ENCODE measurements at places on chromosomes 2 and 18.

DNA sequence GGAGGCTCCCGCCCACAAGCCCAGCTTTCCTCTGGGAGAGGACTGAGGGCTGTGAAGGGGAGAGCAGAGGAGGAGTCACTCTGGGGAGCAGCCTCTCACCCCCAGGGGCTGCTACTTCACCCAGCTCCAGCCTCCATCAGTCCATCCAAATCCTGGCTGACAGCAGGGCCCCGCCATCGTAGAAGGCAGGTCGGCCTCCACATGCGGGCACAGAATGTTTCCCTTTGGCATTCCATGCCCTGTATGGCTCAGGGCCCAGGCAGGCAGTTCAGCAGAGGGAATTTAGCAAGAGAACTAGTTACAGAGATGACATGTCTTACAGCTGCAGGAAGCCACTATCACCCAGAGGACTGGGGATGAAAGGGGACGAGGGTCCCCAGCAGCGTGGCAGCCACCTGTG is 6.4 kb upstream of the ODC1 start:
- no peak for DNase-seq

- no peak for DNase-seq
Measured at GRCh38 chr2:107693604-107694003, 133.1 kb upstream of the RGPD4 start.

- DNase-seq = no peak
Measured at GRCh38 chr2:202848813-202849212, 22.8 kb downstream of the ICA1L start.

DNA sequence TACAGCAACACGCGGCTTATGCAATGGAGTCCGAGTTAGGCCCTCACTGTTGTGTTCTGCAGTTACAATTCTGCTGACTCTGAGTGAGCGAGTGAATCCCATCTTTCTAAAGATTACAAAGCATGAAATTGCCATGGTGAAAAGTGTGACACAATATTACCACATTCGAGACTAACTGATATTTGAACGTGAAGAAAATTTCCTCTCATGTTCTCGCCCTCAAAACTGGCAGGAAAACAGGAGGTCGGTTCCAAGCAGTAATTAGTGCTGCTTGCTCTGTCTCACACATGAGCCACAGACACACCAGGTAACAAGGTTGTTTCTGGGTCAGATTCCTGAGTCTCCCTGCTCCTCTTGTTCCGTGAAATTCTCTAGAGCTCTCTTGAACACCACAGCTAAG is 93.7 kb upstream of the RIOK3 start:
- DNase-seq = no peak

DNA sequence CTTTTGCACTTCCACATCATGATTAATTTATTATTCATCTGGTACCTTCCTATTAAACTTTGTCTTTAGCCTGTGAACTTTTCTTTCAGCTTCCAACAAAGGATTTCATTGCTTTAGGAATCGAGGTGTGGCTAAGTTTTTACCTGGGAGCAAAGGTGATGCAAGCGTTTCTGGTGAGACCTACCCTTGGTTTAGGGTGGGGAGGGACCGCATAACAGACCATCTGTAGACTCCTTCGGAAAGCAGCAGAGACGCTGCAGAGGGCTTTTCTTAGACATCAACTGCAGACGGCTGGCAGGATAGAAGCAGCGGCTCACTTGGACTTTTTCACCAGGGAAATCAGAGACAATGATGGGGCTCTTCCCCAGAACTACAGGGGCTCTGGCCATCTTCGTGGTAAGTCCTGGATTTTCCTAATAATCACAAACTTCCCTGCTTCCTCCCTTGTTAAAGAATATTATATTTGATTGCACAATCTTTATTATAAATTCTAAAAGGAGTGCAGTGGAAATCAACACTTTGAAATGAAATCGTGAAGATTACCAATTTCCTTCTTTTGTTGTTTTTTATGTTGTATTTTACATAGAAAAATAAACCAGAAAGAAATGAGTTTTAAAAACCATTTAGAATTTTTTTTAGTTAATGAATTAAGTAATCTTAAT is at the start of gene DSG3:
DSG3 (plus strand) TSS at position 212 of the 662 bp plus-strand sequence; CDS start at position 349, 137 bp downstream.
- DNase-seq = no peak

DNA sequence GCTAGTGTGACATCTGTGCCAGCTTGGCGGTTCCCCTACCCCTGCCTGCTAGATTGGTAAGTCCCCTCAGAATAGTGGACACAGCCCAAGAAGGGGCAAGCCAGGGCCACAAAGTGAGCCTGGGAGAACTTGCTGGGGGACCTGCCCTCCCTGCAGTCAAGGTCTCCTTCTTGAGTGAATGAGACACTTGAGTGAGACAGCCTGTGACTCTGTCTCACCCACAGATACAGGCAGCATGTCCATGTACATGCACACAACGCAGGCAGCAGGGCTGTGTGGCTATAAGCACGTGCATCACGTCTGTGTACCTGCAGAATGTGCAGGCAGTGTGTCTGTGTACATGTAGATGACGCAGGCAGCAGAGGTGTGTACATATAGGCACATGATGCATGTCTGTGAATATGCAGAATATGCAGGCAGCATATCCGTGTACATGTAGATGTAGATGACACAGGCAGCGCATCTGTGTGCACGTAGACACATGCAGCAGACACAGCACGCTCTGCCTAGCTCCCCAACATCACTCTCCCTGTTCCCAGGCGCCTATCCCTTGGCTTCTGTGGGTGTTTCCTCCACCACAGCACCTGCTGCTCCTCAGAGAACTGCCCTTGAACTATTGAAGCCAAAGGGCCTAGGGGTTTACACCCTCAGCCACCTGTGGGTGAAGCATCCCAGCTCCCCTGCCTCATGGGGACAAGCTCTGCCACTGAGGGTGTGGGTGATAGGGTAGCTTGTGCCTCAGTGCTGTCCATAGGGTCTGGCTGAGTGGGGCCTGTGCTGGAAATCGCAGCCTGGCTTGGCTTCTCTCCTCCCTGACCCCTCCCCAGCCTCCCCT is 147.2 kb upstream of the TWIST2 start:
- no peak for DNase-seq

DNA sequence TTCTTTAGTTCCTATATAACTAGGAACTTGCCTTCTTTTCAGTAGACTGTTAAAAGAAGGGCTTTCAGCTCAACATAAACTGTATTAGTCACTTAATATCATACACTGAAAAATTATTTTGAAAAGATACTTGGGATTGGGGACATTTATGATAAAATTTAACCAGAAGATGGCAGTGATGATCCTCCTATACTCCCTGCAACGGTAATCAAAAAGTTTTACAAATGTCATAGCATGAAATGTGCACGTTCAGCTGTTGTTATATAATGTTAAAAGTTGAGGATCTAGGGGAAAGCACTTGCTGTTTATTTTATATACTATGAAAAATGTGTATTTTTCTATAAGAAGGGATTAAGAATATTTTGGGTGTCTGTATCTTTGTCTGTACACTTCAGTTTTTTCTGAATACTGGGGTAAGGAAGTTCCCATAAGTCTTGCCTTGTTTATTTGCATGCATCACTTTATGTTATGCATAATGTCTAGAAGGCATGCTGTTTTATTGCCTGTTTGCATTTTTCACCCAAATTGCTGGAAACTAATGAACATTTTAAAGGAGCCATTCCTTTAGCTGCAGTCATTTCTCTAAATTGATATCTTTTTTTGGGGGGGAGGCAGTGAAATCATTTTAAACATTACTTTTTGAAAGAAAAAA is 19.0 kb downstream of the DYNC1I2 start:
- no peak for DNase-seq

DNA sequence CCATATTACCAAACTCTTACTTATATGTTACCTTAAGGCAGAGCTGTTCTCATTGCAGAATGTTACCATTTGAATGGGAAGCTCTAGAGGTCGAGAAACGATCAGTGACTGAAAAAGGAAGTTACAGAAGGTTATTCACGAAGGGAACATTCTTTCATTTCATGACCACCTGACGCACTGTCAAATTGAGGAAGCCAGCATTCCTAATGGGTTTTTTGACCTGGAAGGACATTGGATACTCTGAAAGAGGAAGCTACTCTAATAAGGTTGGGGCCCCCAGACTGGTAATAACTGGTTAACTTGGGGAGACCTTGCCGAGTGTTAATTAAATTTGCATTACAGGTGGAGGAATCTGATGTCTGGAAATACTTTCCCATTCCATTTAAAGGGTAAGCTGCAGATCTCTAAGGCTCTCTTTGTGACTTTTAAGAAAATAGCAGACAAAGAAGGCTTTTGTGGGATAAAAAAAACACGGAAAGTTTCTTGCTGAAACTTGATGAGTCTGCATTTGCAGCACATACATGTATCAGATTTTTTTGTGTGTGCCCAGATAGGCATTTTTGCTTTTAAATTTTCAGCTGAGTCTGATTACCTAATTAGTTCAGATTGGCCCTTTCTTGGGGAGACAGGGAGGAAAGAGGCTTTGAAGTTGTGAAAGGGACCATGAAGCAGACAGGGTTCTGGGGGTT is 137.1 kb downstream of the LTBP1 start:
- DNase-seq = no peak

GRCh38 chr2:220552790-220553535 is 925.5 kb downstream of the SLC4A3 start:
- DNase-seq = no peak

DNA sequence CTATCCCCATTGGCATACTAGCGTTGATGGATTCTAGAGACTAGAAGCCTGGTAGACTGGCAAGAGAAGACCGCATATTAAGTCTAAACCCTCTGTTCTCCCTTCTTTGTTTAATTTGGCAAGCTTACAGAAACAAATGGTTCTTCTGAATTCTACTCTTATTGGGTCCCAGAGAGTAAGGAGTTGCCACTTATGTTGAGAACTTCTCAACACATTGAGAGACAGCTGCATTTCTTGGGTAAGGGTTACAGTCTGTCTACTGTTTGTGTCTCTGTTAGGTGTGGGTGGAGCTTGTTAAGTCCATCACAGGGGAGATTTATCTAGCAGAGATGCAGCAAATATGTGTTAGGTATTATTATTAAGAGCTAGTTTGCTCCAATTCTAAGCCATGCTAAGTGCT is 435.8 kb upstream of the MEIS1 start:
- peak; percentile 1 for DNase-seq

DNA sequence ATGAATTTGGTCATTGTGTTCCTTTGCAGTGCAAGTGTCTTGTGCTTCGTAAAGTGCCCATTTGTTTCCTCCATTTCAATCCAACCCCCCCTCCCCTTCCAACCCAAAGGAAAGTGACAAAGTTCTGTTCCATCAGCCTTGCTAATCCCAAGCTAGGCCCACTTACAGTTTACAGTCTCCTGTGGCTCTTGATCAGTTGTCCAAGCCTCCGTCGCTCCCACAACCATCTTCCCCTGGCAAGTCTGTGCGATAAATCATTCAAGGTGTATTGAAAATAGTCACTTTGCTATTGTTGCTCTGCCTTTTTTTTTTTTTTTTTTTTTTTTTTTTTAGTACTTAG is 6.5 kb downstream of the POU3F3 start:
- peak; percentile 76 for DNase-seq

DNA sequence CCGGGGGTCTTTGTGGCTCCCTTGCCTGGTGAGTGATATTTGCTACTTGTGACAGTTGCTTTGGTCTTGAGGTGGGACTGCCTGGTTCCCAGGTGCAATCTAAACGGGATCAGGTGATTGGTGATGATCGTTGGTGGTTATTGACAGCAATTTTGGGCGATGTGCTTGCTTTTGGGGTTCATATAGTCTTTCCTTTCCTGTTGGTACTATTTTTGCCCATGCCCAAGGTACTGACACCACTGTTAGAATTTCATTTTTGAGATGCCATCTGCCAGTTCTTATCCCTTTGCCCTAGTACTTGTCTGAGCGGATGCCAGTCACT is 573 bp downstream of the WDR7 start:
- peak; percentile 35 for DNase-seq

DNA sequence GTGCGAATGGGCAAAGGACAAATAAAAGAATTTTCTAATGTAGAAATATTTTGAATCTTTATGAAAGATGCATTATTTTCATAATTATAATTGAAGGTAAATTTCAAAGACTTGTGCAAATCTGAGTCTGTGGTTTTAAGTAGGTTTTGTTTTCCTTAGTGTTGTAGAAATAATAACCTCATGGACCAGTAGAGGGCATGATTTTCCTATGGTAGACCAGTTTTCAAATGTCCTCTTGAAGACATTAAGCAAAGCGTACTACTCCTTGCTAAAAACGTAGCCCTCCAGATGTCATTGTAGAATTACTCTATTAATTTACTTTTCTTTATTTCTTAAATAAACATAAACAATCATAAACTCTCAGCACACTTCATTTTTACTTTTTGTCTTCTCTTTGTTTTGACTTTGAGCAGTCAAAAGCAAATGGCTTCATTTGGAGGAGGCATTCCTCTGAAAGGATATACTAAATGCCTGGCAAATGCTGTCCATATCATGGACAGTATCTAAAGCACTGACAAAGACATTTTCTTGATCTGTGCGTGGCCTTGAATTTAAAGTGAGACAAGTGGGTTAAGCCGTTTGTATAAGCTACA is 85.8 kb upstream of the FAM237A start:
- DNase-seq = peak; percentile 11

DNA sequence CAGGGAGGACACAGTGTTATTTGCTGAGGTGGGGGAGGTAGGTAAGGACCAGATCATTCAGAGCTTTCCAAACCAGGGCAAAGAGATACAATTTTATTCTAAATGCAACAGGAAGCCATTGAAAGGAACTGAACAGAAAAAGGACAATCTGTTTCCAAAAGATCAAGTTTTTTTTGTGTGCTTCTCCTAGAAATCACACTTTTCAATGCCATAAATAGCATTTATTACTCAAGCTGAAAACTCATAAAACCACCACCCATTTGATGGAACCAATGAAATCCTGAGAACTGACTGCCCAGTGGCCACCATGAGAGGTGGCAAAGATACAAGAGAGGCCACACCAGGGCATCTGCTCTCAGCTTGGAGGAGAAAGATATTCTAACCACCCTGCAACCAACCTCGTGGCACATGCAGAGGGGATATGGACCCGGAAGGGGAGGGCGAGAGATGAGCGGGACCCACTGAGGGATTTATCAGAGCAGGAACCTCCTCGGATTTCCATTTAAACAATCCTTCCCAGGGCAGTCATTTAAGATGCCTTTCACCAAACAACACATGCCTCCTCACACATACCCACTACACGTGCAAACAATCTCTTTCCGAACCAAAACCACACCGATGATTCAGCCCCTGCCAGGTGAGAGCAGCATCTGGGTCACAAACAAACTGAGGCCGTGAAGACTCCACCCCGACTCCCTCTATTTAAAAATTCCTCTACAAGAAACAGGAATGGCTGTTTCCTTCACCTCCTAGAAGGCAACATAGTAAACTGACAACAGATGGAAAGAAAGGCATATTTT is 8.8 kb downstream of the CYB5A start:
- no peak for DNase-seq

GRCh38 chr2:25161055-25161781 is 7.2 kb downstream of the POMC start:
- DNase-seq = no peak

GRCh38 chr2:53036196-53036595 is 731.4 kb upstream of the CHAC2 start:
- no peak for DNase-seq

DNA sequence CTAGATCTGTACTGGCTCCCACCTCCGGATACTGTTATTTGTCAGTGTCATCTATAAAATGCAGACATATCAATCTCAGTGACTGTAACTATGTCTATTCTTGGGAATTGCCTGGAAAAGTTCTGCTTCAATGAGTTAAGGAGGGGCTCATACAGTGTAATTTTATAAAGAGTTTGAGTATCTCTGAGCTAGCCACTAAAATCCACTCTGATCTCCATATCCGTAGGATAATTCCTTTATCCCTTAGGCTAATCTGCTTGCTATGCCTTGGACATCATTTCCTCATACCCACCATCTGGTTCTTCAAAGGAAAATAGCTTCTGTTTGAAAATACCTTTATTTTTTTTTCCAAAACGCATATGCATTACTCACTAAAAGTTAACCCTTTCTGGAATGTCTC is 863.2 kb downstream of the SUCLG1 start:
- DNase-seq = peak; percentile 82

Data from NCI-H524 (cell line).